ENCODE measurements at places on chromosomes 5 and 9.

- no peak for DNase-seq
Measured at GRCh38 chr9:86519066-86519615, 164.9 kb upstream of the TUT7 start.

- no peak for DNase-seq
Measured at GRCh38 chr5:76579166-76579937, 43.9 kb downstream of the F2RL2 start.

DNA sequence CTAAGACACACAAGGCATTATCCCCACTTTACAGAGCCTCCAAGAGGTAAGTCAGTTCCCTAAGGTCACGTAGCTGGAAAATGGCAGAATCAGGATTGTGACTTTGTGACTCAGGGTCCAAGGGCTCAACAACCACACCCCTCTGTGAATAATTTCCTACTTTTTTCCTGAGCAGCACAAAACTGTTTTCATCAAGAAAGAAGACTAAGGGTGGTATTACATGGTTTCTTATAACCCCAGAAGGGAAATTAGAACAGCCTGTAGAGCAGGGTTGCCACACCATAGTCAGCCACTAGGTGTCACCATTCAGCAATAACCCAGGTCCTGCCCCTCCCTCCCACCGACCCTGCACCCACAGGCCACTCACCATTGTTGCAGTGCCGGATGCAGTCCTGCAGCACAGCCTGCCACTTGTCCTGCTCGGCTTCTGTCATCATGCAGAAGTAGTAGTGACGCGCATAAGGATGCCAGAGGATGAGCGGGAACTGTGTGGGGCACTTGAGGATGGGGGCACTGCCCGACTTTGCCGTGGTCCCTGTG is 72.1 kb downstream of the LRSAM1 start:
- no peak for DNase-seq

DNA sequence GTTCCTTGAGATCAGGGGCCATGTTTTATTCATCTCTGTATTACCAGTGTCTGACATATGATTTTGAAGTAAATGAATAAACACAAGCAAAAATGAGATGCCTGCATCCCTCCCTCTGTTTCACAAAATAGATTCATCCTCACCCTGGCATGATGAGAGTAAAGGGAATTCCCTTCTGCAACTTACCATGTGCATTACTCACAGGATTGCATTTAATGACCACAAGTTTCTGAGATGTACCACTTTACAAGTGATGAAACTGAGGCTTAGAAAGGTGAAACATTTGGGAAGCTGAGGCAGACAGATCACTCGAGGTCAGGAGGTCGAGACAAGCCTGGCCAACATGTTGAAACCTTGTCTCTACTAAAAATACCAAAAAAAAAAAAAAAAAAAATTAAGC is 74.2 kb upstream of the TNFSF8 start:
- DNase-seq: no peak

DNA sequence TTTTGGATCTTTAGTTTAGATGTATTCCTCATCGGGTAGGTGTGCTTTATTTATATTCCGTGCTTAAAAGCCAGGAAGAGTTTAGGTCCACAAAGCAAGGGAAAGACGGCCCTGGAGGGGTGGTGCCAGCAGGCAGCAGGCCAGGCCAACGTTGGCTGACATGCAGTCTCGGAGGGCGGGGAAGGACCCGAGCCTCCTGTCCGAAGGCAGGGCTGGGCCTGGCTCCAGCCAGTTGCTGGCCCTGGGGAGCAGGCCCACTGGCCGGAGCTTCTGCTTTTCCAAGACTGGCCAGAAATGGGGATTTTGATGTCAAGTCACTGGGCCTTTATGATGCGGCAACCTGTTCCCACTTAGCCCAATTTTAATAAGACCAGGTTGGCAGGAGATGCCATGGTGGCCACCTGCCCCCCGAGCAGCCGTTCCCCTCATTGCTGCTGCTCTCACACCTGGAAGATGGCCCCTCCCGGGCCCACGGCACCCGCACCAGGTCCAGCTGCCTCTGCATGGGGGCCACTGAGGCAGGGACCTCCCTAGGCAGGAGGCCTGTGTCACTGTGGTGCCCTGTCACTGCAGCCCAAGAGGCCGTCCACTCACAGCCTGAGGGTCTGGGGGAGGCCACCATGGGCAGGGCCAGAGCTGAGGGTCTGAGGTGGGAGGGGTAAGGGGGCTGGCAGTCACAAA is 23.2 kb downstream of the LPCAT1 start:
- DNase-seq: no peak

DNA sequence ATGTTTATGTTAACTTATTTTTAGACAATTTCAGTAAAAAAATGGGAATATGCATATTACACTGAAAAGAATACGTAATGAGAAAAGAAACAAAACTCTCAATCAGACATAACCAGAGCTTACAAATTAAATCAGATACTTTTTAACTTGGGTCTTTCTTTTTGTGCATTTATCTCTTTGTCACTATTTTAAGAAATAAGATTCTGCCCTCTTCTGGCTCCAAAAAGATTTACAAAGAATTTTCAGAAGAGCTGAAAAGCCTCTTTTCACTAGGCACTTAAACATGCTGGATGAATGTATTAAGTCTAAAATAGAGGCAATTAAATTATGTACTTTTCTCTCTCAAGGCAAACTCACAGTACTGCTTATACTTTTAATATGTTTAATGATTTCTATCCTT is 55.5 kb downstream of the CEP120 start:
- DNase-seq: peak; percentile 21

DNA sequence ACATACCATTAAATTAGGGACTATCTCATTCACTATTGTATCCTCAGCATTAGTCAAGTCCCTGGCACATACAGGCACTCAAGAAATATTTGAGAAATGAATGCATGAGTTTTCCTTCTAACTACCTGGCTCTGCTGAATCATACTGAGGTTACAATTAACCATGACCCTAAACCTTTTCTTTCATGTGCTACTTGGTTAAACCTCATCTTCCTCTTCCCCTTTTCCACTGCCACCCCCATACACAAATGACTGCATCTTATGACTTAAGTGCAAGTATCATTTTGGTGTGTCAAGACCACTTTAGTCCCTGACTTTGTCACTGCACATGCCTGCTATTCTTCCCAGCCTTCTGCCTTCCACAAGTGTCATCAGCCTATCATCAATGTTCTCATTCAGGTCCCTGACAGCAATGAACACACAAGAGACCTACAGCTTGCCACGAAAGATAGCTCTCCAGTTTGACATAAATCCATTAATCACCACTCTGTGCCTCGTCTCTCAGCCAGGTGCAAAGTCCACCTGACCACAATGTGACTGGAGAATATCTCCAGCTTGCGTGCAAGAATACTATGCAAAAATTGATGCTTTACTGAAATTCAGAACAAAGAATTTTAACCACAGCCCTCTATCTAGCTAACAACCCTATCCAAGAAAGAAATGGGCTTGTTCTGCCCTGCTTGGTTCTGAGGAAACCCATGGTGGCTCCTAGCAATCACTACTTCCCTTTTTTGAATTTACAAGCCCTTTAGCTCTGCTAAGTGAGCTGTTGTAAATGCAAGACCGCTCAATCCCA is 74.5 kb downstream of the MAPKAP1 start:
- DNase-seq: peak; percentile 27

GRCh38 chr5:126918615-126918957 is 111.8 kb downstream of the MARCHF3 start:
- DNase-seq: no peak

- DNase-seq: no peak
Measured at GRCh38 chr9:124010303-124010664, 1.3 kb upstream of the LHX2 start.

DNA sequence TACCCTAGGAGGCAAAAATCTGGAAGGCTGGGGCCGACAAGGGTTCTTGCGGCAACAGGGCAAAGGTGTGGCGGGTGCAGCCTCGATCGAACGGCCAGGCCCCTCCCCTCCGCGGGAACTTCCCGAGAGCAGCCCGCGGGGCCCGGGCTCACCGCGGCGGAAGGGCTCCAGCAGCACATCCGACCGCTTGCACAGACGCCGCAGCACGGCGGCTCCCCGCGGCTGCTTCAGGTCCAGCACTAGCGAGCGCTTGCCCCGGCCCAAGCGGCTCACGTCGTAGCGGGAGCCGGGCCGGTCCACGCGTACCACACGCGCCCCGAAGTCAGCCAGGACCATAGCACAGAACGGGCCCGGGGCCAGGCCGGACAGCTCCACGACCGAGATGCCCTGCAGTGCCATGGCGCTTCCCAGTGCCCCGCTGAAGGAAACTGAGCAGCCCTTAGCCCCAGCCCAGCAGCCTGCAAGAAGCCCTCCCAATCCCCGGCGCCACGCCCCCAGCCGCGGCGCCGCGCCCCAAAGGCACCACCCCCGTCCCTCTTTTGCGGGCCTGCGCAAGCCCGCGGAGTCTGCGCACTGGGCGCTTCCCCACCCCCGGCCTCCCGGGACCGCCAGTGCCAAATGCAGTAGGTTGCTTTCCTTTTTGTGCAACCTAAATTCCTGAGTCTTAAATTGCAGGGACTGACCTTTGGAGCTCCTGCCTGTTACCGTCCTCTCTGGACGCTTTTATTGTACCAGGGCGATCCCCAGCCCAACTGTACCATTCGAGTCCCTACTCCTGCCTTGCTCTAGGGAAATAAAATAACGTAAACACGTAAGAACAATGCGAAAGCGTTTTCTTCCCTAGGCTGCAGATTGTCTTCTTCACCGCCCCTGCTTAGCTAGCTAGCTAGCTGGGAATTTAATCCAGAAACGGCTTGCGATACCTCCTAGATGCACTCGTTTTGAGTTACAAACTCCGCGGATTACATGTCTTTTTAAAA is at the start of gene AMACR:
AMACR (minus strand) TSS at position 430 of the 980 bp plus-strand sequence; CDS start at position 399, 31 bp downstream.
- DNase-seq: peak; percentile 90

GRCh38 chr9:96500696-96501632 is 51.0 kb downstream of the HABP4 start:
- DNase-seq: no peak

- no peak for DNase-seq
Measured at GRCh38 chr9:89555451-89556375, 49.1 kb upstream of the GADD45G start.

GRCh38 chr5:87389296-87390034 is 23.3 kb downstream of the CCNH start:
- DNase-seq: no peak

GRCh38 chr9:87187656-87188055 is 240.3 kb upstream of the GAS1 start:
- DNase-seq: no peak

- DNase-seq: no peak
Measured at GRCh38 chr9:80146466-80146865, 574.7 kb downstream of the TLE4 start.

GRCh38 chr9:88312517-88313103 is 75.6 kb upstream of the SPIN1 start:
- DNase-seq: no peak

- DNase-seq: no peak
Measured at GRCh38 chr9:73596321-73596720, 444.7 kb downstream of the ANXA1 start.

DNA sequence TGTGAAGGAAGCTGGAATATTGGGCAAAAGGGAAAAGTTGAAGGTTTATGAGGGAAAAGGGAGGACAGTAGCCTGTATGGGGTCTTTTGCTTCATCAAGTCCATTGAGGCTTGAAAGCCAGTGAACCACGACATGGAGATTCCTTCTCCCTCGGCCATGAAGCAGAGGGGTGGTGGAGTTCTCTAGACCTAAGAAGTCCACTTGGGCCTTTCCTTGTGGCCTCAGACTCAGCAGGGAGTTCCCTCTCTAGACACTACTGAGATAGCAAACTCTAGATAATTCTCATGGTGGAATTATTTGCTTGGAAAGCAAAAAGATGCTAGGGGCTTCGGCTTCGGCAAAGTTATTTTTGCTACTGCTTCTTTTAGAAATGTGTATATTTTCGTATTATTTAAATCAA is 78.5 kb downstream of the FOXD1 start:
- DNase-seq: no peak

DNA sequence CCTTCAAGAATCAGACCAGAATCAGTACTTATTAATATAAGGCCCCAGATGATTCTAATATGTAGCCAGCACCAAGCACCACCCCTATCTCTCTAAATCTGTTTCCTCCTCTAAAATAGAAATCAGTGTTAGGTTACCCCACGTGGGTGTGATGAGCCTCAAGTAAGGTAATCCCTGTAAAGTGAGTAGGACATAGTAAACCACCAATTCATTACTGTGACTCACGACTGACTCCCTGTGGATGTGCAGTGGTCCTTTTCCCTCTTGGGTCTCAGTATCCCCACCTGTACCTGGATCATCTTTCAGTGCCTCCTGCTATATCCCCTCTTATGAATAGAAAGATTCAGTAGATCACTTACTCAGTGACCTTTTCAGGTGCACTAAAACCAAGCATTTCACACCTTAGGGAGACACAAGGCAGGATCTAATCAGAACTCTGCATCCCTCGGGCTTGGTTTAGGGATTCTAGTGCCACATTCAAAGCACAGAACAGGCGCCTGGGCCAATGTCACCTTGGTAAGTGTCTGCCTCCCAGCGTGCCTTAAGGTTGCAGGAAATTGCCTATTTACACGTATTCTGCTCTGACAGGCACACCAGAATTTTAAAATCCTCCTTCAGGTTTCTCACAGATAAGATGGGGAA is 12.2 kb upstream of the ALDH1B1 start:
- DNase-seq: no peak

GRCh38 chr5:78275998-78276543 is 18.4 kb downstream of the AP3B1 start:
- DNase-seq: no peak

GRCh38 chr9:7982907-7983306 is 183.3 kb upstream of the DMAC1 start:
- no peak for DNase-seq

DNA sequence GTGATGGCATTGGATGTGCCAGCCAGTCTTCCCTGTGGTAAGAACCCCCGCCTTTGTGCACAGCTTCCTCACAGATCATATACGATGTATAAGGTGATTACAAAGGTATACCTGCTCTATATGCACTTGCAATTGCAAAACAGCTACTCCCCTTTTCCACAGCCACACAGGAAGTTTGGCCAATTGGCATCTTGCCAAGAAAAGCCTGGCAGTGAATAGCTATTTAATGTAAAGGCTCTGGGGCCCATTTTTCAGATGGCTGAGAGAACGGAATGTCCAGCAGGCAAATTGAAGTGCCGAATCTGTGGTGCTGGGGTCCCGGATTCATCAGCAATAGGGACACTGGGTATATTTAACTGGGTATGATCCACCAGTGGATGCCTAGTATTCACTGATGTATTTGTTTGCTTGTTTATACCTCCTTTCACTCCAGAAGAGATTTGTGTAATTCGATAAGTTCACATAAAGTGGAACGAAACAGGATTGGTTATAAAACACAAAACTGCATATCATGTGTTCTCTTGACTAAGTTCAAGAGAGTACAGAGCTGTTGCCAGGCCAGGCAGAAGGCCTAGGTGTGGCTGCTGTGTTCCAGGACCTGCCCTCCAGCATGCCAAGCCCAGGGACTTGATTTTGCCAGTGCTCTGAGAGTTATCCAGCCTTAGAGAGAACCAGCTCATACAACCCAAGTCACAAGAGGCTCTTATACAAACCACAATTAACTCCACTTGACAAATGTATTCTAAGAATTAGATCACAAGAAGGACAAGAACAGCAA is 27.7 kb upstream of the GABRP start:
- DNase-seq: no peak

GRCh38 chr9:33164138-33164809 is 2.9 kb downstream of the B4GALT1 start:
- DNase-seq: no peak
